ENCODE measurements at places on chromosomes 13 and 19.

GRCh38 chr19:17328517-17329365 lies 5.9 kb downstream of the ANO8 start:
- peak; percentile 76 for DNase-seq

- DNase-seq, result no peak
These were observed 562 bp downstream of the IQCN start for GRCh38 chr19:18273561-18274218.

GRCh38 chr19:18730885-18731513 lies 47.5 kb downstream of the CRTC1 start:
- no peak for DNase-seq

- DNase-seq, result no peak
These were observed 117.9 kb downstream of the ITGBL1 start for GRCh38 chr13:101570410-101570809.

DNA sequence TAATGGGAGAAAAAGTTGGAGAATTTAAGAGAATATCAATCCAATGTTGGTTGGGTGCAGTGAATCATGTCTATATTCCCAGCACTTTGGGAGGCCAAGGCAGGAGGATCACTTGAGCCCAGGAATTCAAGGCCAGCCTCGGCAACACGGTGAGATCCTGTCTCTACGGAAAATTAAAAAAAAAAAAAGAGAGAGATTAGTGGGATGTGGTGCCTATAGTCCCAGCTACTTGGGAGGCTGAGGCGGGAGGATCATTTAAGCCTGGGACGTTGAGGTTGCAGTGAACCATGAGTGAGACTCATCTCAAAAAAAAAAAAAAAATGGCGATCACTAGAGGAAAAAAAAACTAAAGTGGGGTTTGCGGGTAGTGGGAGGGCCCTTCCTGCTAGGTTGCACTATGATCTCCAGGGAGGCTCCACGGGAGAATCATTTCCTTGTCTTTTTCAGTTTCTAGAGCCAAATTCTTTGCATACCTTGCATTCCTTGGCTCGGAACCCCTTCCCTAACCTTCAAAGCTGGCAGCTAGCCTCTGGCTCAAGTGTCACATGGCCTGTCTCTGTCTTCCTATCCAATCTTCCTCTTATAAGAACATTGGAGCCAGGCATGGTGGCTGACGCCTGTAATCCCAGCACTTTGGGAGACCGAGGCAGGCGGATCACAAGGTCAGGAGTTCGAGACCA lies 5.8 kb upstream of the ERCC2 start:
- no peak for DNase-seq

DNA sequence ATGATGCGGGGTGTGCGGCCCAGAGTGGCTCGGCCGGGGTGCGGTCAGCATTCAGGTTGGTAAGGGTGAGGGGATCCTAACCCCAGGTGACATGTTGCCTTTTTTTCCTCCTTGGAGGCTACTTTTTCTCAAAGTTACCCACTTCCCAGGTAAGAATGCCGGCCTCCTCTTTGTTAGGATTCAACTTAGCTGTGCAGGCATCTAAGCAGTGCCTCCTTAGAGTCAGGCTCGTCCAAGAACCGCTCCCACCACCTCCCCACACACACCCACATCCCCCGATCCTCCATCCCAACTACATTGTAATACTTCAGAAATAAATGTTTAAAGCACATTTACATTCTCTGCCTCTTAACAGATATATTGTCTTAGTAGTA lies 733 bp upstream of the ENOX1 start:
- no peak for DNase-seq

DNA sequence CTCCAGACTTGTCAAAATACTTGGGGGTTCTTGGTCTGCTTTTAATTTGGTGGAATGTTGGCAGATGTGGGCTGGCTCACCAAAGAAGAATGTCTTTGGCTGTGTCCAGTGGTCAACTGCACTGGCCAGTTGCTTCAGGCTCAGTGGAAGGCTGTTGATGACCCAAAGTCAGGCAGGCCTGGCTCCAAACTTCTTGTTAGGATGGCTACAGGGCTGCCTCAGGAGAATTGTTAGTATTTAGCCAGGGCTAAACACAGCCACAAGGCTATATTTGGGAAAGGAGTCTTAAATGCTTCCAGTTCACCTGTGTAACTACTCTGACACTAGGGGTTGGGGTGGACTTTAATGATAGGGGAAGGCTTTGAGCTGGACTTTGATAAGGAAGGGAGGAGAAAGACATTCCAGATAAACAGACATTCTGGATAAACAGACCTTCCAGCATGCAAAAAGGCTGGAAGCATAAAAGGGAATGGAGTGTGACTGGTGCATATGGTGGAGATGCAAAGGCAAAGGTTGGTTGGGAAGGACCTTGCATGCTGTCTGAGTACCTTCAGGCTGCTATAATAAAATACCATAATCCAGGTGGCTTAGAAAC lies 116.8 kb downstream of the FOXO1 start:
- no peak for DNase-seq

DNA sequence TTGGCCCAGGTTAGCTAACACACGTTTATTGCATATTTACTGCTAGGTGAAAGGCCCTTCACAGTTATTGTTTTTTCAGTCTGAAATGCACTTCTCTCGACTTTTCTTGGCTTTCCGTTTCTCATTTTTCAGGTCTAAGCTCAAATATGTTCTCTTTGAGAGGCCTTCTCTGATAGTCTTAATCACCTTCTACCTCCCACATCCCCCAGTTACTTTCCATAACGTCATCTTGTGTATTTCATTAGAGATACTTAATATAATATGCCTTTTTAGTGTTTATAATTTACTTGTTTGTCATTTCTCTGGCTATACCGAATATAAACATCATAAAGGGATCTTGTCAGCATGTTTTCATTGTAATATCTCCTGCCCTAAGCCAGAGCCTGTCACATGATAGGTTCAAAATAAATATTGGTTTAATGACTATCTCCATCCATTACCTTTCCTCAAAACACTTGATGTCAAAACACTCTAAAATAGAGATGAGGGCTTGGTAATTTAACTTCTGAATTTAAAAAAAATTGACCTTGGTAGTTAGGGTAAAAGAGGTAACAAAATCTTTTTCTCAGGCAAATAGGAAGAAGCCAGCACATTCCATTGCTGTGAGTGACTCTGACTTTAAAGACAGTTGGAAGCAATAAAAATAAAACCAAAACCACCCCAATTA lies 168.6 kb upstream of the RFC3 start:
- DNase-seq, result no peak

GRCh38 chr13:64529874-64530485 lies 2700.2 kb downstream of the PCDH9 start:
- no peak for DNase-seq

- no peak for DNase-seq
These were observed 467.2 kb downstream of the ITGBL1 start for GRCh38 chr13:101919541-101920181.

DNA sequence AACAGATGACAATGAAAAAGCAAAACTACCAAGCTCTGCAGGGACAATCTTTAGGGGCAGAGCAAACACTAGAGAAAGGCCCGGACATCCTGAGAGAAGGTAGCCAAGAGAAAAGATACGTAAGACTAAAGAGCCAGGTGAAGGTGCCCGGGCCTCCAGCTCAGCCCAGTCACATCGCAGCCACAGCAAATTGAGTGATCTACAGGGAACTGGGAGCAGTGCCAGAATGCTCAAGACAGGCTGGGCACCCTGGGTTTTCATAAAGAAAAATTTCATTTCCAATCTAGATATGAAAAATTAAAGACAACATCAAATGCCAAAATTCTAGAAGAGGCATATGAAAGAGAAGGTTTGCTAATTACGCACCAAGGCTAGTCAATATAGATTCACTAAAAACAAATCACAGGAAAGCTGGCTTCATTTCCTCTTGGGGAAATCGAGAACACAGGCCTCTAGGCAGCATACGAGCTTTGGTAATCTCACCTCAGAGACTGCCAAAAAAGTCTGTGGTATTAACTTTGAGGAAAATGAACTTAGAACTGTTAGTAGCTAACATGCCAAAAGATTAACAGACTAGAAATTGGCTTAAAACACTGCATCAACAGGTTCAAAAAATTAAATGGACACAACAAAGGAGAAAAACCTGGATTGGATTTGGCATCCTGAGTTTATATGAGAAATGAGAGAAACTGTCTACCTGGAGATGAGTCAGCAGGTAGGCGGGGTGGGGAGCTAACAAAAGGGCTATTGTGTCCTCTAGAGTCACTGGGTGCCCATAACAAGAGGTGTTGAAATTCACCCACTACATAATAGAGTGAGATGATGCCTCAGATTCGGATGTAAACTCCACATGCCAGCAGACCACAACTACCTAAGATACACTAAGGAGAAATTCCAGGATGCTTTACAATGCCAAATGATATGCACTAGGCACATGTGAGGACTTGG lies 6.6 kb downstream of the ANKRD10 start:
- no peak for DNase-seq

DNA sequence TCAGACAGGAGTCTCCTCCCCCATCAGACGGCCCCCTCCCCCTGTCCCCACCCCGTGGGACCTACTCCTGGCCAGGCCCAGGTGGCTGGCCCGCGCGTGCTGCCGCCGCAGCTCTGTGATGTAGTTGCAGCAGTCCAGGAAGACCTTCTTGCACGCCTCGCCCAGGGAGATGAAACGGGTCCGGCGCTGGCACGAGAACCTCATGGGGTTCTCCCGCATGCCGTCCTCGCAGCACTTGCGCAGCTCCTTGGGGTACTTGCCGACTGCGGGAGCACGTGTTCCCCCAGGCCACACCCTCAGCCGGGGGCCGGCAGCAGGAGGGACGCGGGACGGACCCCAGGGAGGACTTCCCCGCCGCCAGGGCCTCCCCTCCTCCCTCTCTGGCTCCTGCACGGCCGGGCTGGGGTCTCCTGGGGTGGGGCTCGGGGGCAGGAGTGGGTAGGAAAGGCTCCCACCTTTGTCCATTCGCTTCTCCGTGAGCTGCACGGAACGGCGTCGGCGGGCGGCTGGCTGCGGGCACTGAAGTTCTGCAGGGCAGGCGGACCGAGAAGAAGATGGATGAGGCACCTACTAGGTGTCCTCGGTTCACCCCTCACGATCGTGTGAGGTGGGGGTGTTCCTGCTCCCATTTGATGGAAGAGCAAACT lies 13.3 kb downstream of the C3 start:
- no peak for DNase-seq

DNA sequence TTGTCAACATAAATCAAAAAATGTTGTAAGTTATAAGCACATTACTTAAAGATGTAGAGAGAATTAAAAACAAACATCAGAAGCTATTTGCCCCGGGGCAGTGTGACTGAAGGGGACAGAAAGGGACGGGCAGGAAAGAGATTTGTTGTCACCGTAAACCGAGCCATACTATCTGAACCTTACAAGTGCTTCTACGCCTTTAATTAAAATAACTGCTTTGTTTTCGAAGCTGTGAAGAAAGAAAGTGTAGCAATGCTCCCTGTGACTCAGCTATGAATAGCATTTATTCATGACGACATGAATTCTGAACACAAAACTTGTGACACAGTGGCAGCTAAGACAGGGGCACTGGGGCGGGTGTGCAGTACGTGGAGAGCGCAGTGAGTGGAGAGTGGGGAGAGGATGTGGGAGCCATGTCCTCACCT lies 30.0 kb downstream of the ZNF787 start:
- no peak for DNase-seq

DNA sequence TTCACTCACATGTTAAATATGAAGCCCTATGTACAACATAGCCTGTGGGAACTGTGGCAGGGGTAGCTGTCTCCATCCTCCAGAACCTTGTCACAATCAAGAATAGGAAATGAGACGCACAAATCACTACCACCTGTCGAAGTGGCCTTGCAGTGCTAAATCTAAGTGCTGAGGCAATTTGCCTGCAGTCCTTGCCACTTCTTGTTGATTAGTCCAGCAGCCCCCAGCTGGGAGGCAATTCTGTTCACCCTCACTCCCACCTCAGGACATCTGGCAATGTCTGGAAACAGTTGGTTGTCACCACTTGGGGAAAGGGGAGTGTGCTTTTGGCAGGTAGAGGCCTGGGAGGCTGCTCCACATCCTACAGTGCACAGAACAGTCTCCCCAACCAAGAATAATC lies 10.7 kb downstream of the RFX2 start:
- DNase-seq, result no peak

- DNase-seq, result no peak
These were observed 1505.1 kb upstream of the SLC10A2 start for GRCh38 chr13:104571161-104571892.

DNA sequence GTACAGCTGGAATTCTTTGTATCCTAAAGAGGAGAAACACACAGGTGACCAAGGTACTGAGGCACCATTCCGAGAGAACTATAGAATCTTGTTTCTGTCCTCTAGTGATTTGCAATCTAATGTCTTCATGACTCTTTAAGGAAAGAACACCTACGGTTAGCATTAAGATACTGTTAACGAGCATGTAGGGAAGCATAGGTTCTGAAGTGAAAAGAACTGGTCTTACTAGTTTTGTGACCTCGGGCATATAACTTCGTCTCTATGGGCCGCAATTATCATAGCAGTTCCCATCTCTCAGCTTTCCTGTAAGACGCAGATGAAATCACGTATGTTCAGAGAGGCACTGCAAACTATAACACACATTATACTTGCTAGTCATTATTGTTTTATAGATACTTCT lies 193.0 kb upstream of the NBEA start:
- DNase-seq, result no peak

- DNase-seq, result no peak
These were observed 149.0 kb upstream of the ZNF536 start for GRCh38 chr19:30222992-30223865.

DNA sequence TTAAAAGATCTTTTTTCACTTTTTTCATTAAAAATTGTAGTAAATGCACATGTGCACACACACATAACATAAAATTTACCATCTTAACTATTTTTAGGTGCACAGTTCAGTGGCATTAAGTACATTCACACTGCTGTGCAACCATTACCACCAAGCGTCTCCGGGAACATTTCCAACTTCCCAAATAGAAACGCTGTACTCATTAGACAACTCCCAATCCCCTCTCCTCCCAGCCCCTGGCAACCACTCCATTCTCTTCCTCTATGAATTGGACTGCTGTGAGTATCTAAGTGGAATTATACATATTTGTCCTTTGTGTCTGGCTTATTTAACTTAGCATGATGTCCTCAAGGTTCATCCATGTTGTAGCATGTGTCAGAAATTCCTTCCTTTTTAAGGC lies 11.6 kb downstream of the GJB2 start:
- no peak for DNase-seq

DNA sequence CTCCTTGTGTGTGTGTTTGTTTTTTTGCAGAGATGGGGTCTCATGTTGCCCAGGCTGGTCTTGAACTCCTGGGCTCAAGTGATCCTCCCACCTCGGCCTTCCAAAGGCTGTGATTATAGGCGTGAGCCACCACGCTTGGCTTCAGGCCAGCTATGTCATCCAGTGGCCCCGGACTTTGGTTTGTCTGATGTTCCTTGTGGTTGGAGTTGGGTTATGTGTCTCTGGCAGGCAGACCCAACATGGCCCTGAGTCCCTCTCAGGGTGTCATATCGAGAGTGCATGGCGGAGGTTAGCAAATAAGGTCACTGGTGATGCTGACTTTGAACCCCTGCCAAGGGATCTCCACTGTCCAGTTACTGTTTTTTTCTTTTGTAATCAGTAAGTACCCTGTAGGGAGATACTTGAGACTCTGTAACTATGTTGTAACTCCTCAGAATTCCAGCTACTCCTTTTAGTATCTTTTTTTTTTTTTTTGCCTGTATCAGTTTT lies 37.3 kb downstream of the SMARCA4 start:
- no peak for DNase-seq
